ENCODE measurements at places on chromosomes 4 and X.
A peak's percentile ranks its signal among the peaks of the same experiment; 100 is the strongest.

DNA sequence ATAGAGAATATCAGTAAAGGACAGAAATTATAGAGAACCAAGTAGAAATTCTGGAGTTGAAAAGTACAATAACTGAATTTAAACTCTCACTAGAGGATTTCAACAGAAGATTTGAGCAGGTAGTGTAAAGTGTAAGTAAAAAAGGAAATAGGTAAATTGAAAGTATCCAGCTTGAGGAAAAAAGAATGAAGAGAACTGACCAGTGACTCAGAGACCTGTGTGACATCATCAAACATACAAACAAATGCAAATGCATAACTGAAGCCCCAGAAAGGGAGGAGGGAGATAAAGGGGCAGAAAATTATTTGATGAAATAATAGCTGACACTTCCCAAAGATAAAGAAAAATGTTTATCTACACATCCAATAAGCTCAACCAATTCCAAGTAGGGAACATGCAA is 8.3 kb upstream of the SPON2 start:
- DNase-seq = no peak

- no peak for DNase-seq
These were observed 87.2 kb upstream of the PITX2 start for GRCh38 chr4:110710070-110710469.

- DNase-seq = no peak
These were observed 100.5 kb downstream of the CORIN start for GRCh38 chr4:47737326-47737725.

DNA sequence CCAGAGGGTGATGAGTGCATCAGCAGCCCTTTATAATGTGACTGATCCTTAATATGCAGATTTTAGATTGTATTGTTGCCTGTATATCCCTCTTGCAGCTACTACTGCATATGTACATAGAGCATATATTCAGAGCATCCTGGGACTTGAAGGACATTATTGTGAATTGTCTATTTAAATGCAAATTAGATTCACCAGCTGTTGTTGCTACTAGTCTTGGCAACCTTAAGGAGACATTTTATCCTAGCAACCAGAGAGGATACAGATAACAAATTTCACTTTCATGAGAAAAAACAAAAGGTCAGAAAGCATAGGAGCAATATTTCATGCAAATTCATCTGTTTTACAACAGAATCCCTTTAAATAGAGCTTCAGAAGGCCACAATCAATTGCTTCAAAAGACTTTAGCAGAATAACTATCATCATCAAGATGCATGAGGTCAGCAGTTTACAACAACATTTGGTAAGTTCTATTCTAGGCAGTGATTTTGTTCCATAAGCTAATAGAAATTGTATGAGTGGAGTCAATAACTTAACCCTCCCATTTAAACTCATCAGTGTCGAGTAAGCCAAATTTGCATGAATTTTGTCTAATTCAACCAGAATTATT is 148.6 kb downstream of the GC start:
- DNase-seq = no peak

DNA sequence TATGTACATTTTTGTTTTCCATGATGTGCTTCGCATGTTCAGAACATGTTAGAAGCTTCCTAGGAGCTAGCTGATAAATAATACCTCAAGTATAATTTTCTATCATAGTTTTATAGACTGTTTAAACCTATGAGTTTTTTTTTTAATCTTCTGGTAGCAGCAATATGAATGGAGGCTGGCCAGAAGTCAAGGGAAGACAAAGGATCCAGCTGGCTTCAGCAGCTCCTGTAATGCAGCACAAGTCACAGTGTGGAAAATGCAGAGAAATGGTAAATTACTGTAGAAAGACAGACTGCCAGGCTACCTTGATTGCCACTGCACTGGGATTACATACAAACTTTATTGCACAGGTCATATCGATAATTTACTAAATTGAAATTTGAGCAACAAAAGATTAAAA is 537.9 kb downstream of the IQCM start:
- DNase-seq = no peak

DNA sequence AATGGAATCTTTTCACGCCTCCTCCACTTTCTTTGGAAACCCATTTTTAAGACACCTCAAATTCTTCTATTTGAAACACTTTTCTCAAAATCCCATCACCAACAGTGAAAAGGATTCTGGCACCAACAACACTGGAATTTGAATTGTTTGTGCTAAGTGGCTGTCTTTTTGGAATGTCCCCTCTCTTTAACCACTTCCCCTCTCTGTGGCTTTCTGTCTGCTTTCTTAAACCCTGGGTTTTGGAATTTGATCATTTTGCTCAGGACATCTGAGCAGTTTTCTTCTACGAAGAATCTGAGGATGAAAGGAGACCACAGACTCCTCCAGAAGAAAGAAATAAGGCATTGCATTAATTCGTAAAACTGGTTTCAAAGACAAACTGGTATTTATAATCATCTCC is 89.0 kb downstream of the MXRA5 start:
- DNase-seq = no peak

GRCh38 chr4:85761803-85762528 is 287.0 kb downstream of the ARHGAP24 start:
- no peak for DNase-seq

GRCh38 chrX:93346309-93346708 is 327.1 kb downstream of the NAP1L3 start:
- no peak for DNase-seq

- DNase-seq = no peak
These were observed 344.8 kb downstream of the ZNF674 start for GRCh38 chrX:46200413-46200812.

GRCh38 chrX:29453333-29453732 is 762.0 kb upstream of the MAGEB2 start:
- DNase-seq = no peak

GRCh38 chr4:138297743-138298405 is 55.7 kb upstream of the SLC7A11 start:
- DNase-seq = no peak

- no peak for DNase-seq
These were observed 95.7 kb upstream of the DRD5 start for GRCh38 chr4:9685692-9686091.

DNA sequence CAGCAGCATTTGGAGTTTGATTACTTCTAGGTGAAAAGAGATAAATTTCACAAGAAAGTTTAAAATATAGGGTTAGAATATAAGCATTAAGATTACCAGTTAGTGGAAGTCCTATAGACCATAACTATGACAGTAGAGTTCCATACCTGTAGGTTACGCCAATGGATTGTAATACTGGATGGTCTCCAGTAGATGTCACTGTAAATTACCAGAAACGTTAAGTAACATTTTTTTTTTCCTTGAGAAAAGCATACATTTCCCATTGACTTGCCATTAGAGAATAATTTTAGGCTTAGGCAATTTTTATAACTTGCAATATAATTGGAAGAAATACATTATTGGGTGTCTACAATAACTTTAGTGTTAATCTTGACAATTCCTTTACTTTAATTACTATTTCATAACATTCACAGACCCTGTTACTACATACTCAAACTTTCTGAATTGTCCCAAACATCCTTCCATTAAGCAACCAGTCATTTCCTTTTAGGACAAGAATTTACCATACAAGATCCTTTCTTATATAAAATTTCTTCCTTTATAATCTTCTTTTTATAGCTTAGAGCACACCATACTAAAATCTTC is 304.1 kb upstream of the TECRL start:
- DNase-seq = no peak

DNA sequence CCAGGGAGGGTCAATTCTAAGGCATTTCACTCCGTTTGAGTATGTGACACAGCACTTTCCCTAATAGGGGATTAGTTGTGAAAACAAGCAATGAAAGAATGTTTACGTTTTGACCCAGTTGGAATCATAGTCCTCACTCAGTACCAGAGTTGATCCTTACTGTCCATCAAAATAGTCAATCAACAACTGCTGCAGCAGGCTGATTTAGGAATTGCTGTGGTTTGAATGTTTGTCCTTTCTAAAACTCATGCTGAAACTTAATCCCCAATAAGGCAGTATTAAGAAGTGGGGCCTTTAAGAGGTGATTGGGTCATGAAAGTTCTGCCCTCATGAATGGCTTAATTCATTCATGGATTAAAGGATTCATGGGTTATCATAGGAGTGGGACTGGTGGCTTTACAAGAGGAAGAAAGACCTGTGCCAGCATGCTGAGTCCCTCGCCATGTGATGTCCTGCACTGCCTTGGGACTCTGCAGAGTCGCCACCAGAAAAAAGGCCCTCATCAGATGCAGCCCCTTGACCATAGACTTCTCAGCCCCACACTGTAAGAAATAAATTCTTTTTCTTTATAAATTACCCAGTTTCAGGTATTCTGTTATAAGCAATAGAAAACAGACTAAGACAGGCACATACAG is 3.1 kb upstream of the FBXL5 start:
- DNase-seq = no peak

- no peak for DNase-seq
These were observed 36.7 kb downstream of the DHRSX start for GRCh38 chrX:2463973-2464676.

DNA sequence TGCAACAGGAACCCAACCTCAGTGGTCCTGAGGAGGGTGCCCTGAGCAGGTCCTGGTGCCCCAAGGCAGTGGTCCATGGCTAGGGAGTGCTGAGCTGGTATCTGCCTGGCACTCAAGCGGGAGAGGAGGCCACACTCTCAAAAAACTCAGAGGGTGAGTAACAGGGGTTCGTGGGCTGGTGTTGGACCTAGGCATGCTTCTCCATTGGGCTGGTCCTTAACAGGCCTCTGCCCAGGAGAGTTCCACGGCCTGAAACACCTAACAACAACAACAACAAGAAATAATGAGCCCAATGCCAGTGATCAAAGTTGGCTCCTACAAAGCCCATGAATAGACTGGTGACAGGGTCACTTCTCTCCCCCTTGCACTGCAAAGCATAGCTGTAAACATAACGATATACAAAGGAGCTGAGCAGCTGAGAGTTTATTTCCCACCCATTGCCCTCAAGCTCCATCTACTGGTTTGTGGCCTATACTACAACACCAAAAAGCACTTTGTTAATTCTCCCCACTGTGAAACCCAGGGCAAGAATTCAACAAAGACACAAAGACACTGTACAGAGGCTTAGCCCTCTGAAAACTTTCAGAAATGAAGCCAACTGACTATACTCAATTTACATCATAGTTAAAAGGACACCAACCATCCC is 736.1 kb upstream of the ADGRL3 start:
- DNase-seq = no peak

DNA sequence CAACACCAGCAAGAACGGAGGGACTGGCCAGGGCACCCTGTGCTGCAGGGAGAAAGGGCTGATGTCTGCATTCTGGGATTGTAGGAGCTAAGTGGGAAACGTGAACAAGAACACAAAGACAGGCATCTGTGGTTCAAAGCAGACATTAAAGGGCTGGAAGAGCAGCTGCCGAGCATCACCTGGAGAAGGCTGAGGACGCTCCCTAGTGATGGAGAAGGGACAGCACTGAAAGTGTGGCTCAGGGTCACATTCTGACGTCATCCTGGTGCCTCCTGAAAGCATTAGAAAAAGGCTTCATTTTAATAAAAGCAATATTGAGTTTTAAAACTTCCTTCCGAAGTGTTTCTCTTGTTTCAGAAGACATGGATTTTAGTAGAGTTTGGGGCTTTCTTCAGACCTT is 62.3 kb downstream of the CLDN22 start:
- DNase-seq = no peak

GRCh38 chrX:107025545-107025944 is 25.5 kb upstream of the MORC4 start:
- no peak for DNase-seq

- DNase-seq = no peak
These were observed 755.1 kb upstream of the IGFBP7 start for GRCh38 chr4:57865264-57865663.

DNA sequence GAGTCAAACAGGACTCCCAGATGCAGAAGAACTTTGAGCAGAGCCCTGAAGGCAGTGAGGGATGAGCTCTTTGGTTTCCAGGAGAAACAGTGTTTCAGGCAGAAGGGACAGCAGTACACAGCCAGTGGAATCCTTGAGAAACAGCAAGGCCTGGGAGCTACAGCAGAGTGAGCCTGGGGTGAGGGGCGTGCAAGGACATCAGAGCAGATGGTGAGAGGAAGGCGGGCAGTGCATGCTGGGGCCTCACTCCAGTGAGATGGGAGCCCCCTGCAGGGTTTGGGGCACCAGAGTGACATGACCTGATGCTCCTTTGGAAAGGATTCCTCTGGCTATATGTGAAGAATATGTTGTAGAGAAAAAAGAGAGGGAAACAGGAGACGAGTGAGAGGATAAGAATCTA is 98.1 kb upstream of the EGFL6 start:
- peak; percentile 54 for DNase-seq

DNA sequence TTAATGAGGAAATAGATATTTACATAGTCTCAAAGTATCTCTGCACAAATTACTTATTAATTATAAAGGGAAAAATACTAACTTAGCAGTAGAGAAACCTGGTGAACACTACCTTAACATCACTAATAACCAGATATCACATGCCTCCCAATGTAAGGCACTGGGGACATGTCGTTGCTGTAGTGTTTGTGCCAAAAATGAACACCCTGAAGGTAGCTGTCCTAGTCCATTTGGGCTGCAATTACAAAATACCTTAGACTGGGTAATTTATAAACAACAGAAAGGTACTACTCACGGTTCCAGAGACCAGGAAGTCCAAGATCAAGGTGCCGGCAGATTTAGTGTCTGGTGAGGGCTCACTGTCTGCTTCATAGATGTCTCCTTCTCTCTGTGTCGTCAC is 10.7 kb upstream of the MPC1L start:
- no peak for DNase-seq

- DNase-seq = no peak
These were observed 346.0 kb upstream of the GATB start for GRCh38 chr4:152106781-152107321.

GRCh38 chrX:84441143-84441542 is 61.1 kb downstream of the HDX start:
- DNase-seq = no peak

DNA sequence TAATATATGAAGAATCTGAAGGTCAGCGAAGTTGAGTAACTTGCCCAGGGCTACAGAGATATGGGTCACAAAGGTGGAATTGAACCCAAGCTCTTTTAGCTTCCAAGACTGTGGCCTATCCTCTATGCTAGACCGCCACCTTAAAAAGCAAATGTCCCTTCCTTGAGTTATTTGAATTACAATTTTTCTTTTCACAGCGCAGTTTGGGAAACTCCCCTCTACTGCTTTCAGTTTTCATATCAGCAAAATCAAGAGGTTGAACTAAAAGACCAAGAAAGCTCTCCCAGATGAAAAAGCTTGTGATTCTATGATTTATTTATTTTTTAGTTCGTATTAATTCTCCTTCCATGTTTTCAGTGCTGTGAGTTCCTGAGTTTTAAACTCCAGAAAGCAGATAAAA is 174.5 kb upstream of the C1QTNF7 start:
- no peak for DNase-seq

GRCh38 chr4:119841361-119841760 is 212.8 kb upstream of the PDE5A start:
- DNase-seq = no peak

- no peak for DNase-seq
These were observed 425.7 kb downstream of the GPAT3 start for GRCh38 chr4:83961575-83961974.

GRCh38 chr4:48139691-48140090 is 5.6 kb upstream of the TXK start:
- no peak for DNase-seq

All from ecto neural progenitor cell (in vitro differentiated cells).